Stimulated activated CD8-positive, alpha-beta memory T cell treated with anti-CD3 and anti-CD28 coated beads, Interleukin-4, amount 100 ng/mL, for 24 hours (primary cell): ENCODE measurements at places on chromosomes 5 and 9.
A peak's percentile ranks its signal among the peaks of the same experiment; 100 is the strongest.

GRCh38 chr9:129726322-129727160, 26.3 kb downstream of the PTGES start:
- DNase-seq, result peak; percentile 37

- peak; percentile 77 for DNase-seq
Observed at GRCh38 chr5:141960449-141961323, 2.7 kb upstream of the PCDH12 start.

GRCh38 chr9:132094314-132094791, 14.7 kb upstream of the MED27 start:
- DNase-seq, result no peak

GRCh38 chr9:254516-254915, 39.9 kb downstream of the DOCK8 start:
- no peak for DNase-seq
